ENCODE measurements at places on chromosomes 11 and 22. TPM values are rescaled to one million over a fixed set of nuclear protein-coding genes. Genes with fewer than 3 reads are reported as not detected.

PHLDB1 gene
- total RNA-seq, result 215 TPM

TRIM77 gene
- not detected for total RNA-seq

SCGB2A2 gene
- total RNA-seq, result not detected

KCNJ5 gene
- not detected for total RNA-seq

KCNJ11 gene
- 6.6 TPM for total RNA-seq

PTPRCAP gene
- total RNA-seq, result 1.9 TPM

OR8G1 gene
- total RNA-seq, result not detected

NUP50 gene
- total RNA-seq, result 70.9 TPM

HOATZ gene
- total RNA-seq, result not detected

IL18 gene
- 1.8 TPM for total RNA-seq

ALG9 gene
- 23.9 TPM for total RNA-seq

KBTBD3 gene
- 4.7 TPM for total RNA-seq

CCDC34 gene
- 7.1 TPM for total RNA-seq

RIN1 gene
- total RNA-seq, result 18.8 TPM

UNC93B1 gene
- 197 TPM for total RNA-seq

CBLIF gene
- not detected for total RNA-seq

C11orf42 gene
- total RNA-seq, result not detected

USP2 gene
- 4.4 TPM for total RNA-seq

DNA sequence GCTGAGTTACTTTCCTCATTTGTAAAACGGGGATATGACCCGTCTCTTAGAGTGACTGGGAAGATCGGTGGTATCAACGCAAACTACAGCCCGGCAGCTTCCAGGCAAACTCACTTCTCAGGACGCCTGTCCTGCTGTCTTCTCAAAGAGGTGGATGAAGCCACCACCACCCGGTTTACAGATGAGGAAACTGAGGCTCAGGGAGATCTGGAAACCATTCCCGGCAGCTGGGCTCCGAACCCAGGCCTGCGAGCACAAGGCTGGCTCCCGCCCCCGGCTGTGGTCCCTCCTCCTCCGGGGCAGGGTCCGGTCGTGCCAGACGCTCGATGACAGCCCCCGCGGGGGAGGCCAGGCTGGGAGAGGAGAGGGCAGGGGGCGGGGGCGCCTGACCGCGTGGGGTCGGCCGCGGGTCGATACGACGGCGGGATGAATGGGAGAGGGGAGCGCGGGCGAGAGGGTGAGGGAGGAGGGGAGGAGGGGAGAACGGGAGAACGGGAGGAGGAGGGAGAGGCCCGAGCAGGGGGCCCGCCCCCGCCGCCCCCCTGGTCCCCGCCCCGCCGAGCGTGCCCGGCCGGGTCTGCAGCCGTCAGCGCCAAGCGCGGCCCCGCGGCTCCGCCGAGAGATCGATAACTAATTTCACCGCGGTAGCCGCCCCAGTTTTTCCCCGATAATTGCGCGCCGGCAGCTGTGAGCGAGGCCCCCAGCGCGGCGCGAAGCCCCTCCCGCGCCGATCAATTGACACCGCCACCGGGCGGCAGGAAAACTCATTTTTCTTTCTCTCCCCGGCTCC is 14.0 kb downstream of the IGLL1 start:
- DNase-seq, result no peak

DNA sequence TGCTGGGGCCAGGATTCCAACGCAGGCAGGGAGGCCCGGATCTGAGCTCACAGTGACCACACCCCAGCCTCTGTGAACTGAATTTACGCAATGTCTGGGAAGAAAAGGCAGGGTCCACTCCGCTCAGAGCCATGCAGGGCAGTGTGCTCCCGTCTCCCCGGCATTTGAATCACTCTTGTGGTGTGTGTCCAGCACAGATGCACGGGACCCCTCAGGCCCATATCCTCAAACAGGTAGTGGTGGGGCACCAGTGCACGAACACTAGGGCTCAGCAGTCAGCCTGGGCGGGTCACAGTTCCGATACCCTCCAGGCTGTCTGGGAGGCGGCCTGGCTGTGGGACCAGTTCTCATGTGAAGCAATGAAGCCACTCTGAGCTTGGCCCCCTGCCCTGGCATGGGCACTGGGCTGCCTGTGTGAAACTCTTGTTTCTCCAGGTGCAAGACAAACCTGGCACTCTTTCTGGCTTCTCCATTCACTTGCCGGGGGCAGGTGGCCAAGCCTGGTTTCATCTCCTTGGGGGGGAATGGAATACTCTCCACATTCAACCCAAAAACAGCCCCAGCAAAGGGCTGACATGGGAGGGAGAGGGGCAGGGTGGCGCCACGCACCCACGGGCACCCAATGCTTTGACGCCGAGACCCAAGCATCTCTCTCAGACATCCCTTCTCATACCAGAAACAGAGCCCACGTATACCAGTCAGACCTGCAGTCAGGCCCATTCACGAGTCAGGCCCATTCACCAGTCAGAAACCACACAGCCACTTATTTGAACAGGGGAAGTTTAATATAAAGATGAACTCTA is 14.3 kb downstream of the DHCR7 start:
- DNase-seq, result no peak

- peak; percentile 37 for DNase-seq
Measured at GRCh38 chr11:46119352-46120216, 1.7 kb downstream of the PHF21A start.

- no peak for DNase-seq
Measured at GRCh38 chr22:44200855-44201550, 20.3 kb downstream of the PARVG start.

GRCh38 chr22:28442264-28442710 is 237.4 kb downstream of the TTC28 start:
- peak; percentile 73 for DNase-seq

DNA sequence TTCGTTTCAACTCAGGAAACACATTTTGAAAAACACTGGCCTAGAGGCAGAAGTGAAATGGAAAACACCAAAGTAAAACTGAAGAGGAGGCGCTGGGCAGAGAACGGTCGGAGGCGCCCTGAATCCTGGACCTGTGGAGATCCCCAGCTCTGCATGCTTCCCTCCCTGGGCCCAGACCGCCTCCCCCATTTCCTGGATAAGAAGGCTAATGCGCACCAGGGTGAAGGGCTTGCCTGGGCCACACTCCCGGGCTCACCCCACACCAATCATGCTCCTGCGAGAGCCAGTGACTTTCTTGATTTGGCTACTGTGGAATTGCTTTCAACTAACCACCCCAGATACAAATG is 167.1 kb downstream of the CRYBB2 start:
- DNase-seq, result no peak

DNA sequence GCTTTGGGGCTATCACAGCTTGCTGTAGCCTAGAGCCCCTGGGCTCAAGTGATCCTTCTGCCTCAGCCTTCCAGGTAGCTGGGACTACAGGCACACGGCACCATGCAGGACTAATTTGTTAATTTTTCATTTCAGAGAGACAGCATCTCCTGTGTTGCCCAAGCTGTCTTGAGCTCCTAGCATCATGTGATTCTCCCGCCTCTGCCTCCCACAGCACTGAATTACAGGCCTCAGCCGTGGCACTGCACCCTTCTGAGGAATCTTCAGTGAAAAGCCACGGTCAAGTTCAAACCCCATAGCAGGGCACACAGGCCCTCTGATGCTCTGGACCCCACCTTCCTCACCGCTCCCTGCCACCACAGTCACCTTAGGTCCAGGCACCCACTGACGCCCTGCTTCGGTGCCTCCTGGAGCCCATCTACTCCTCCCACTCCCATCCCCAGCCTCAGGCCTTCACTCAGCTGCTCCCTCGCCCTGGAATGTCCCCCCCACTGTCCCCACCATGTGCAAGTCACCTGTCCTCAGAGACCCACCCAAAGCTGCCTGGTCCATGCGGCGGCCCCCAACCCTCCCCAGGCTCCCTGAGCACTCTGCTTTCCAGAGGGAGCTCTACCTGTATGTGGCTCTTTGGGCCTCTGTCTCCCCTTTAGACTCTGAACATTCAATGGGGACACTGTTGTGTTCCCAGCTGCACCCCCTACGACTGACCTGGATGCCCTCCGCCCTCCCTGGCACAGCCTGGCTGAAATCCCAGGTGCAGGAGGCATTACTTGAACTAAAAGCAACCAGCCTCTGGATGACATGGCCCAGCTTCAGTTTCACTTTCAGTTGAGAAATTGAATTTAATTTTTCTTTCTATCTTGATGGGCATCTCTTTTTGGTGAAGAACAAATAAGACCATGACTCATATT is 1.6 kb downstream of the APOL2 start:
- no peak for DNase-seq

DNA sequence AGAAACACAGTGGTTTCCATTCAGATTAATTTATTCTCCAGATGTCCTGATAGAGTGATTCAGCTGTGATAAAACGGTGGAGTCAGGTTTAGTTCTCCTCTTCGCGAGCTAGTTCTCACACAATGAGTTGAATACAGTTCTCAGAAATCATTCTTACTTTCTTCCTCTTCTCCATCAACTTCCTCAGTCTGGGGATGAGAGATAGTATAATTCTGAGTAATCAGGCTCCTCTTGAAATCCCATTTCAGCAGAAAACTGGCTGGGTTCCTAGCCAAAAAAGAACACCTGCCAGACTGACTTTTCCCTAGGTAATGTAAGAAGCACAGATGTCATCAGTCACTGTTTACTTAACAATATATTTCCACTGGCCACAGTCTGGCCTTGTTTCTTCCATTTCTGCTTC is 76.7 kb downstream of the SVIP start:
- no peak for DNase-seq

GRCh38 chr22:38005943-38006342 is 21.6 kb upstream of the SOX10 start:
- no peak for DNase-seq

GRCh38 chr11:9081153-9081552 is 10.2 kb downstream of the SCUBE2 start:
- DNase-seq, result no peak

- DNase-seq, result no peak
Measured at GRCh38 chr11:6708876-6709275, 25.7 kb upstream of the MRPL17 start.

DNA sequence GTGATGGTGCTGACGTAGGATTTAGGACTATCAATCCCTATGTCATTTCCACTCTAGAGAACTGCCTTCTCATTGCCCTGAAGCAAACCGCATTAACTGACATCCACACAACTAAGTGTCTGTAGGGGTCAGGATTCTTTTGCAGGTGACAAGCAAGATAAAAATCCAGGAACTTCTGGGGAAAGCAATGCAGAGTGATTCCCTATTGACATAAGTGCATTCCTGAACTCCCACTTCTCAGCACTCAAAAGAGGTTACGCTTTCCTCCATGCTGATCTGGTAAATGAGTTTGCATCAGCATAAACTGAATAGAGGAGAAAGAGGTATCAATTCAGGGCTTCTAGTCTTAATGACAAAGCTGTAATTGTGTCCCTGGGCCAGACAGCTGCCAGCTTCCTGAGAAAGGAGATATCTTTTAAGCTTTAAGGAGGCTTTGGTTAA is 224.6 kb upstream of the ISX start:
- DNase-seq, result no peak

DNA sequence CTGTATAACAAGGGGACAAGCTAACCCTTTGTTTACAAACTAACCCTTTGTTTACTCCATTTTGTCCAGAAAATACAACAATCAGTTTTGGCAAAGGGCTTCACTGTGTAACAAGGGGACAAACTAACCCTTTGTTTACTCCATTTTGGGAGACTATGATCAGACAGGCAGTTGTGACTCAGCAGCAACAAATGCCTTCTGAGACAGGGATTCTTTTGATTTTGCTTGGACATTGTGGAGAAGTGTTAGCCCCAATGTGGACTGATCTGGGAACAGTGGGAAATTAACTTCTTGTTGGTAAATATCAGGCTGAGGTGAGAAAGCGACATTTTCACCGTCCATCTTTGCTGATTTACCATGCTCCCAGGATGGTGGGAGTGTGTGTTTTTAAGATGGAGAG is 983 bp downstream of the EHF start:
- DNase-seq, result peak; percentile 72

GRCh38 chr22:20651286-20651685 is 122.6 kb upstream of the SERPIND1 start:
- no peak for DNase-seq

DNA sequence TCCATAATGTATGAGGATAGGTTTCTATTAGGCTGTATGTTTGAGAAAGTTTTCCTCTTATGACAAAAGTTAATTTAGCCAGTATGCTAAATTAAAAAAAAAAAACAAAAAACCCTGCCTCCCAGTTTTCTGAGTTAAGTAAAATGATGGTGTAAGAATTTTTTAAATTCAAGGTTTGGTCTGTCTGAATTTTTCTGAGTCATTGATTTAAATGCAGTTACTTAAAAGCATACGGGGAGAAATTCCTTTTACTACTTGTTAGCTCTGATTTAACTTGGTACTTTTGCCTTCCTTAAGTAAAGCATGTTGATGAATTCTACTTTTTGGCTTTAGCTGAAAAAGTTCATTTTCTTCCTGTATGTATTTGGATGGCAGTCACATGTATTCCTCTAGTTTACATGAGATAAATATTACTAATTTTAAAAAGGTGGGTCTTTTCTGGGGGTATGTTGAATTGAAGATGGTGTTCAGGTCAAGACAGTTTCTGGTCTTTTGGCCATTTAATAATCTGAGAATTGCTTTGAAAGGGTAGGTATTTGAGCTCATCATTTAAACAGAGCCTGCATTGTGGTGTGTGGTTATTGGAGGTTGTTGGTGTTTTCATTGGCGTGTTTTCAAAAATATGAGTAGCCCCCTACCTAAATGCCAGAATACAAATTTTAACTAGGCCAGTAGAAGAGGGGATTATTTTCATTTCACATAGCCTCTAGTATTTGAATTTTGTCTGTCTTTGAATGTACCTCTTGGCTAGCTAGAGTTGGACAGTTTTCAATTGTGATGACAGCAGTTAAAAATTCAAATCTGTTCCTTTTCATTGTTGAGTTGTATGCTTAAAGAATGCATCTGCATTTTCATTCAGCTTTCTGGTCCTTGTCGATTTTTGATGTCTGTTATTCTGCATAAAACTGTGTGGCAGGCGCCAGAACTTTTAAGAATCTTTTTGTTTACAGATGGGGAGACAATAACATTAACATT is 64.7 kb downstream of the MTMR3 start:
- no peak for DNase-seq

DNA sequence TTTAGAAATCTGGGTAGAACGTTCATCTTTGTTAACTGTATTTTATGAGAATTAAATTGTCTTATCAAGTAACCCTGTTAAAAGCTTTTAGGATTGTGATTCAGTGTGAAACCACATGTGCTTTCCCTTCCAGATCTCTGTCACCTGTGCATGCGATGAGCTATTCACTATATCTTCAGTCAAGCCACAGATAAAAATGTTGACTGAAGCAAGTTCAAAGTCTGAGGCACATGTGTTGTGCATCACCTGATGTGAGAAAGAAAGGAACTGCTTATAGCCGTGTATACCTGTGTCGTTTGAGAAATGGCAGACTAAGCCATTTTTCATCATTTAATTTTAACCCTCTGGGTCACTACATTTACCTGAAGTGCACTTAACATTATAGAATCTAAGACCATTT is 1088.9 kb upstream of the TENM4 start:
- no peak for DNase-seq

DNA sequence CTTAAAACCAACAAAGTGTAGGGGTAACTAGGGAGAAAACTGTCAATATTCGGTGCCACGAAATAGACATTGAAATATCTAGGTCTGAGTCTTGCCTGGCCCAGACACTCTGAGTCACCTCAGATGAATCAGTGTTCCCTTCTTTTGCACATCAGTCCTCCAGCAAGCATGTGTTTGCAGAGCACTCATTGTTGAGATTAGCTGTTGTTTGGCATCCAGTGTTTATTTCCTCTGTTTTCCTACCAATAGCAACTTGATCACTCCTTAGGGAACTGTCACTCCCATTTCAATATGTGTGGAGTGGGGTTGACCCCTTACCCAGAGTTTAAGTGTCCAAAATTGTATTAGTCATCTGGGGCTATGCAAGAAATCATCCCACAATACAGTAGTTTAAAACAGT is 4.7 kb upstream of the ASCC2 start:
- peak; percentile 53 for DNase-seq

- no peak for DNase-seq
Measured at GRCh38 chr22:39080052-39080762, 3.1 kb downstream of the APOBEC3G start.
